Fibroblast of pulmonary artery (primary cell): ENCODE measurements at places on chromosomes 12 and 14.

GRCh38 chr12:4434301-4434700 is 11.3 kb downstream of the FGF6 start:
- DNase-seq = no peak

- DNase-seq = no peak
These were observed 135.9 kb downstream of the SLC15A4 start for GRCh38 chr12:128687851-128688250.

DNA sequence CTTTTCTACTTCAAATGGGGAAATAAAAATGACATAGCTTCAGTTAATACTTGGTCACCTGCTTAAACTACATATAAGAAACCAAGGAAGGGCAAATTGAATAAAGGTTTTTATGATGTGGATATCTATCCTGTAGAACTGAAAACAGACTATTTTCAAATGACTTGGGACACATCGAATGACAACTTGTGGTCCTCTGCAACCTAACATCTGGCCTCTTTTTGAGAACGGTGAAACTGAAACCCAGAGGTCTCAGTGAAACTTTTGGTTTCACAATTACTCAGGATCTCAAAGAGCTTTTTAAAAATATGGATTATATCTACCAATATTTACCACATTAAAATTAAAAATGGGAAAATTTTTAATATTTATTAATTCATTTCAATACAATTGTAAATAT is 65.2 kb downstream of the PPP2R5E start:
- no peak for DNase-seq

DNA sequence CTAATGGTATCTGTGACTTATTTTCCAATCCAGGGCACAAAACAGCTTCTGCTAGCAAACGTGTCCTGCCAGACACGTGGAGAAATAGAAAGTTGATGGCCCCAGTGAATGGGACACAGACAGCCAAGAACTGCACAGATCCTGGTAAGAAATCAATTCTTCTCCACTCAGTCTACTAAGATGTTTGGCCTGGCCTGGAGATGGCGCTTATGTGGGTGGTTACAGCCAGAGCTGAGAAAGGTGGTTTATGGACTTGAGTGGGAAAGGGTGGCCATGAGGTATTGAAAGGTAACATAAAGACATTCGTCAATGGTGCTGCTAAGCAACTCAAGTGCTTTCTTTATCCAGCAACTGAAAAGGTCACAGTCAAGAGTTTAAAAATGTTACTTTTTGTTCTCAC is 2.9 kb downstream of the SLC24A4 start:
- DNase-seq = no peak

GRCh38 chr14:101243587-101244338 is 317.5 kb upstream of the DIO3 start:
- DNase-seq = no peak

- no peak for DNase-seq
These were observed 10.7 kb downstream of the SLC38A1 start for GRCh38 chr12:46258129-46258528.

GRCh38 chr14:92645841-92646478 is 102.5 kb downstream of the LGMN start:
- DNase-seq = peak; percentile 75

DNA sequence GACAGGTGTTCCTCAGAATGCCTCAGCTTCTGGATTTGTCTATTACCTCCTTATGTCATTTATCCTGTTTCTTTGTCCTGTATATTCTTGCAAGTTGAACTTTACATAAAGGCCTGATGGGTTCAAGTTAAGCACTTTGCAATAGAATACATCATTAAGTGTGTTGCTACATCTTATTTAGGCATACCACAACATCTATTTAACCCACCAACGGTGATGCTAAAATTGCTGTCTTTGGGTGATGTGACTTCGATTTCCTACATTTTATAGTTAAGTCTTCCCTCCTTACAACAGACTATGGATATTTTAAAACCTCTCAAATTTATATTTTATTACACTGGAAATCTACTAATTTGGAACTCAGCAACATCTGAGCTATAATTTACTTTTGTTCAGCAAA is 171.0 kb downstream of the KICS2 start:
- DNase-seq = no peak

DNA sequence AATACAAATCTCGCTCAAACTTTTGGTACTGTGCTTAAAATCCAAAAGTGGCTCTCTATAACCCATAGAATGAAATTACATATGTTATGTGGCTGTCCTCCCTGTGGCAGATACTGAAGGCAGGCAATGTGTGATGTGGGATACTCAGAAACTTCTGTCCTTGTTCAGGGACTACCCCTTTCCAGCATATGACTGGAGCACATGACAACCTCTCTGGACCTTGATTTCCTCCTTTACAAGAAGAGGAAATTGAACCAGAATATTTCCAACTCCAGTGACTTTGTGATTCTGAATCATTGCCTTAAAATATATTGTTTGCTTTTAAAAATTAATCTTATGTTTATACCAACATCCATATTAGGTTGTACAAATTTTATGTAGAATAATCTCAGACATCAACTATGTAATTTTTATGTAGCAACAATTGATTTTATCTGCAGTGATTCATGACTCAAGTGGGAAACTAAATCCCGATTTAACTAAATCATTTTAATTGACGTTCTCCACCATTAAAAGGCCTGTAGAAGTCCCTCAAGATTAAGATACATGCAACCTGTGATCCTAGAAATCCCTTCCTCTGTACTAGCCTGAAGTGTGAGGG is 162.4 kb downstream of the AKAP6 start:
- no peak for DNase-seq

- DNase-seq = no peak
These were observed 868.6 kb downstream of the LRFN5 start for GRCh38 chr14:42475289-42475688.

DNA sequence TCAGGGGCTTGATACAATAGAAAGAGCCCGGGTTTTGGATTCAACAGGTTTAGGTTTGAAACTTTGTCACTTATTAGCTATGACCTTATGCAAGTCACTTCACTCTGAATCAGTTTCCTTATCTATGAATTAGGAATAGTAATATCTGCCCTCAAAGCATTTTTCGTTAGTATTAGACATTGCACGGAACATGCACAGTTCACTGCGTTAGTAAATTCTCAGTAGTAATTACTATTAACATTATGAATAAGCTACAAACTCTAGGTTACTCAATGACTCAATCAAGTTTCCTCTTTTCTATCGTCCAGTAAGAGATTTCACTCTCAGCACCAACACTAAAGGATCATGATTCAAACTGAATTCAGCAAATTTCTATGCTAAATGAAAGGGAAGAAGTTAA is 150.3 kb downstream of the CEP83 start:
- DNase-seq = no peak

GRCh38 chr14:105479431-105480158 is 5.0 kb downstream of the CRIP2 start:
- DNase-seq = no peak

DNA sequence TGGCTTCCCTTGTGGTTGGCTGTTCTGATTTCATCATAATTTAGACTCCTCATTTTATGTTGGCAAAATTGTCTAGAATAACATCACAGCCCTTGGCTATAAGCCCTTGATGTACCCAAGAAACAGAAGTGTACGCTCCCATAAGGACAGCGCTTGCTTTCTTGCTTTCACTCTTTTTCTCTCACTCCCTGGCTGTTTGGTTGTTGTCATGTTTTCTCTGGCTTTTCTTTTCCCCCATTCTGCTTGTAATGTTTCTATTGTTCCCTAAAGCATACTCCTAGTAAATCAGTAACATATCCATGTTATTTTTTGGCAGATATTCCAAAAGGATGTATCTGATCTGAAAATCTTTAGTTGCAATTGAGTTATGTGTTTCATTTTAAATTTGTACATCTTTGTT is 530.5 kb downstream of the NOVA1 start:
- no peak for DNase-seq

- DNase-seq = no peak
These were observed 17.7 kb downstream of the SLC25A29 start for GRCh38 chr14:100288382-100289185.

GRCh38 chr12:22160396-22161003 is 114.5 kb downstream of the CMAS start:
- no peak for DNase-seq

- DNase-seq = no peak
These were observed 194.5 kb downstream of the PHETA1 start for GRCh38 chr12:111174251-111174960.

DNA sequence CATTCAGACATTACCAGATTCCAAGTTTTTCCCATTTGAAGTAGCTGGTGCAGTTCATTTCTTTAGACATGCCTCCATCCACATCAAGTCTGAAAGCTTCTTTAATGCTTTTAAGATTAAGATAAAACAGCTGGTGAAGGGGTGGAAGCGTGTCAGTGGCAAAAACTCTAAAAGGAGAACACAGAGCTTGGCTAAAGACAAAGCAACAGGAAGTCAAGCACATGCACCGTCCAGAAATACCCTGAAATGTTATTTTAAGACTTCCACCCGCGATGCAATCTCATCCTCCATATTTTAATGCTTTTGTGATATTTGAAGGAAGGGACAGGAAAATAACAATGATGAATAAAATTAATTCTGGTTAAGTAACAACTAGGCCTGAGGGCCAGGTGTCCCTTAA is 31.8 kb downstream of the PPM1H start:
- DNase-seq = no peak

DNA sequence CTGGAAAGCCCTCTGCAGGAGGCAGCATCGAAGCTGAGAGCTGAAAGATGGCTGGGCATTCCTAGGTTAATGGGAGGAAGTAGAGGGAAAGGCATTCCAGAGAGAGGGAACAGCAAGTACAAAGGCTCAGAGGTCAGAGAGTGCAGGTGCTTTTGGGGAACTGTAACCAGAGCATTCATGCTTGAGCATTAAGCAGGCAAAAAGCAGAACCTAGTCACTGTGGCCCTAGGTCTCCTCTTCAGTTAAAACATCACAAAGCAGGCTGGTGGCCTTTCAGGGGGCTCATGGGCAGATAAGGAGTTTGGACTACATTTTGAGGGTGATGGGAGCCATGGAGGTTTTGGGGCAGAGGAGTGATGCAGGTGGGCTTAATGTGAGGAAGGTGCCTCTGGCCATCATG is 169.2 kb upstream of the MYL2 start:
- DNase-seq = no peak

DNA sequence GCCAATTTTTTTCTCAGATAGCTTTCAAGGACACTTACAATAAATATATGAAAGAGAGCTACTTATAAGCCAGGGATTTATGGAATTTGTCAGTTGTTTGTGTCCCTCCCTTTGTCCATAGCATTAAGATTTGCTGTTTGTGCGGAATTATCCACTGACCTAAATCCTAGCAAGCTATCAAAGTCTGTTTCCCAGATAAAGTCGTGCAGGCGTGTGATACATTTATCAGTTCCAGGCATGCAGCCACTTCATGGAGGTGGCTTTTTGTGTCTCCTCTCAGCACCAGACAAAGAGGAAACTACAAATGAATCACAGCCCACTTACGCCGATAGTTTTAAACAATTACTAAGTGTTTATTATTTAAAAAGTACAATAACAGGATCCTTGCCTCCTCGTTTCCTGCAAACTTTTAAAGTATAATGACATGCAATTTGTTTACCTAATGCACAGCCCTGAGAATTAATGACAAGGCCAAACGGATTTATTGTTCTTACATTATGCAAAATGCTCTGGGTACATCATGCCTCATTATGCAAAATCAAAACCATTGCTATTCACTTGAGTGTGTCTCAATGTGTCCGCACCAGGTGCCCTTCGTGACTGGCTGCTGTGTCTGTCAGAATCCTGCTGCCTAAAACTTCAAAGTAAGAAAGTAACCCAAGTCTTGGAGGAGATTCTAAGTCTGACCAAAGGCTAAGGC is 423.2 kb downstream of the GLT1D1 start:
- no peak for DNase-seq

DNA sequence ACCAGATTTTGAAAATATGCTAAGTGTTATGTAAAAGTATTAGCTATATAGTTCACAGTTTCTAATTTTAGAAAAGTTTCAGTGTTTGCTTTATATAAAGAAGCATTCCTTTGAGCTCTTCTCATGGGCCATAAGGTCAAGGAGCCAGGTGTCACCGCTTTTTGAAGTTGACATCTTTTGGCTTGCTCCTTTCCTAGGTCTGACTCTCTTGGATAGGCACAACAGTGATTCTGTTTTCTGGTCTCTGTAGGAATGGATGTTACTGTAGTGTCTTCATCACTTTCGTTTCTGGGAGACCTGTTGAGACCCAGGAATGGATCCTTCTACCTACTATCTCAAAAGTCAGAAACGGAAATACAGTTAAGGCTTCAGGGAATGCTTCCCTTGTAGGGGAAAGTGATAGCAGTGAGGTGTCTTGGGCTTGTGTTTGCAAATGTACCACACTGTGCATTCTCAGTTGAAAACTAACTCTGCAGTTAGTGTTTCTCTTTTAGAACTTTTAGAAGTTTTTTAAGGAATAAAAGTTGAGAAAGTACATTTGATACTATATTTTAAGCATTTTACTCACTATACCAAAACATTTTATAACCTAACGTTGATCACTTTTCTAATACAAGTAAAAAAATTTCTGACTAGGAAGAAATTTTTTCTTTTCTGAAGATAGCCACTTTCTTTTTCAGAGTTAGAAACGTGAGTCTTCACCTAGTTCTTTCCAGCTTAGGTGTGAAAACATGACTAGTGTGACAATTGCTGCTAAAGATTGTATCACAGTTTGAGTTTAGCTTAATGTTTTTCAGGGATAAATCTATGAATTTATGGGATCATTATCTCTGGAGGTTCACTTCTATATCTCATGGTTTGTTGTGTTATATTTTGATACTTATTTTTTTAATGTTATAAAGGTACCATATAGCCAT is 20.8 kb downstream of the VRK1 start:
- no peak for DNase-seq

DNA sequence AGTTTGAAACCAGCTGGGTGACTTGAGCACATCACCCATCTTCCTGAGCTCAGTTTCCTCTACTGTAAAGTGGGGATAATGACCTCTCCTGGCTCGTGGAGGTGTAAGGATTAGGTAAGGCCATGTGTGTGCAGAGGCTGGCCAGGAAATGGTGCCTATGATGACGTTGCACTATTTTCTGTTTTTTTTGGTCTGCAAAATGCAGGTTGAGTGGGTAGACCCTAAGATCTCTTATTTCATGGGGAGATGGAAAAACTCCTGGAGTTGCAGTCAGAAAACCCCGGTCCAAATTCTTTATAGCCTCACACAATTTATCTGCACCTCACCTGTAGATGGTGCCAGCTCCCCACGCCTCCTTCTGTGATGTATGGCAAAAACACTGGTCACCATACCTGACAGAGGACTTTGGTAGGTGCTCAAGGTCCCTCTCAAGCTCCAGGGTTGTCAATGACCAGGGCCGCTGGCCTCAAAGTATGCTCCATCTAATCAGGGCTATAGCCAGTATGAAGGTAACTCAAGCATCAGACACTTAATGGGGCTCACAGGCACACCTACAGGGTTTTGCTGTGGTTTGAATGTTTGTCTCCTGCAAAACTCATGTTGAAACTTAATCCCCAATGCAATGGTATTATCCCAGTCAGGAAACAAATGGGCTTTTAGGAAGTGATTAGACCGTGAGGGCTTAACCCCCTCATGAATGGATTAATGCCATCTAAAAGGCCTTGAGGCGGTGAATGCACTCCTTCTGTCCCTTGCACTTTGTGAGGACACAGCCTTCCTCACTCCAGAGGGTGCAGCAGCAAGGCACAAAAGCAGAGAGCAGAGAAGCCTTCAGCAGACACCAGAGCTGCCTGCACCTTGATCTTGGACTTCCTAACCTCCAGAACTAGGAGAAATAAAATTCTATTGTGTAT is 17.6 kb downstream of the C14orf132 start:
- no peak for DNase-seq

GRCh38 chr12:57066245-57066644 is 12.3 kb downstream of the NEMP1 start:
- no peak for DNase-seq

- no peak for DNase-seq
These were observed 16.2 kb downstream of the MDM2 start for GRCh38 chr12:68824131-68824530.

- DNase-seq = no peak
These were observed 289.2 kb downstream of the ADGRD1 start for GRCh38 chr12:131242741-131243496.
